Activated CD8-positive, alpha-beta T cell treated with anti-CD3 and anti-CD28 coated beads for 36 hours (primary cell): ENCODE measurements at places on chromosomes 12 and 14. TPM values are rescaled to one million over a fixed set of nuclear protein-coding genes. Genes with fewer than 3 reads are reported as not detected.

DNA sequence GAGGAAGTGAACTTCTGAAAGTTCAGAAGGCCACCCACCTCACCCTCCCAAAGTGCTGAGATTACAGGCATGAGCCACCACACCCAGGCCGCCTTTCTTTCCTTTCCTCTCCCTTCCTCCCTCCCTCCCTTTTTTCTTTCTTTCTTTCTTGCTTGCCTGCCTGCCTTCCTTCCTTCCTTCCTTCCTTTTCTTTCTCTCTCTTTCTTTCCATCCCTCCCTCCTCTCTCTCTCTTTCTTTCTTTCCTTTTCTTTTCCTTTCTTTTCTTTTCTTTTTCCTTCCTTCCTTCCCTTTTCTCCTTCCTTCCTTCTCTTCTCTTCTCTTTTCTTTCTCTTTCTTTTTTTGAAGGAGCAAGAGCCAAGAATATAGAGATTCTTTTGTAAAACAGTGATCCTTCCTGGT lies 208.3 kb upstream of the HMGA2 start:
- DNase-seq, result no peak

- DNase-seq, result no peak
Measured at GRCh38 chr12:125377093-125377492, 311.9 kb downstream of the AACS start.

GRCh38 chr12:84411031-84411430 lies 501.6 kb downstream of the SLC6A15 start:
- no peak for DNase-seq

Gene GPRC5A
- not detected for total RNA-seq

Gene KCNC2
- not detected for total RNA-seq

Gene LUM
- total RNA-seq, result not detected
